GM12864 (cell line): ENCODE measurements at places on chromosomes 1 and 21.

- DNase-seq: no peak
Observed at GRCh38 chr1:26027716-26028489, 6.3 kb downstream of the EXTL1 start.

DNA sequence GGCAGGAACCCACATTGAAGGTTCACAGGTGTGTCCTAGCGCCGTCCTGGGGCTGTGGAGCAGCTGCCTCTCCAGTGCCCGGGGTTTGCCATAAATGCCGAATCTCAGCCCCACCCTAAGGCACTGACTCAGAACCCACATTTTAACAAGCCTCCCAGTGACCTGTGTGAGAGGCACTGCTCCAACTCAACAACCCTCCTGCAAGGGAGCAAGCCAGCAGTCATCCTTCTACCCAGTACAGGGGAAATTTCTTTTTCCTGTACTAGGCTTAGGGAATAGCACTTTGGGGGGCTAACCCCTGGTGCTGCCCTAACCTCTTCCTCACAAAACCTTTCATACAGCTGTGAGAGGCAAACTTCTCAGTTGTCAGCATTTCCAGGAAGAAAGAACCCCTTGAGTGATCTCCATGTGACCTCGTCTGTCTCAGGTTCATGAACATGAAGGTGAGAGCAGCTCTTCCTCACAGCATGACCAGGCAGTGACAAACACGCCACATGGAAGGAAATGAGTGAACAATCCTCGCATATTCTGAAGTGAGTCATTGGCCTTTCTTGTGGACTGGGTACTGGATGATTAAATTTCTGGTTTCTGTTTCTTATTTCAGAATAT is 11.4 kb upstream of the BCAR3 start:
- DNase-seq: peak; percentile 66

DNA sequence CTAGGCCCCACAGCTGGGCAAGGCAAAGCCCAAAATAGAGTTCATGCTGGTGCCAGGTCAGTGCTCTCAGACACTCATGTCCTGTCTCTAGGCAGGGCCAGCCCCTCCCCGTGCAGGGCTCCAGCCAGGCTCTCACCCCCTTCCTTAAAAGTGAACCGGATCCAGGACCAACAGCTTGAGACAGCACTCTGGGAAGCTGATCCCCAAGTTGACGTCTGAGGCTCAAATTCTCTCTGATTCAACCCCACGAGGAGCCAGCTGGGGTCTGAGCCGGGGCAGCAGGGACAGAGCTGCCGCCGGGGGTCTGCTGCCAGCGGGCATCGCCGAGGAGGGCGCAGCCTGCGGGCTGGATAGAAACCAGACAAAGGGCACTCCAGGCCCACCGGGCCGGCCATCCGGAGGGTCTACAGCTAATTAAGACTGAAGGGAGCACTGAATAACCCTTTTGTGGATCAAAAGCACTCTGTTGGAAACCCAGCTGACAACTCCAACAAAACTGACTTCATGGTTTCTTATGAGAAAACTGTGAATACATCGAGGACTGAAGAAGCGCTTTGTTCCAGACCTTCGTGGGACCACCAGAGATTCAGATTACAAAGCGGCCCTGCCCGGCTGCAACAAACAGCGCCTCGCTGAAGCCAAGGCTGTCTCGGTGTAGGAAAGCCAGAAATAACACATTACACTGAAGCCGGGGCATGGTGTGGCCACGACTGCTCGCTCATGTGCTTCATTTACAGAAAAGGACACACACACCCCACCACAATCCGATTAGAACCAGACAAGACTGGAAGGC is 95.8 kb downstream of the PSMG1 start:
- no peak for DNase-seq

GRCh38 chr1:2275796-2276536 is 47.8 kb downstream of the SKI start:
- DNase-seq: no peak

- no peak for DNase-seq
Observed at GRCh38 chr1:41400225-41400624, 39.0 kb downstream of the FOXO6 start.

DNA sequence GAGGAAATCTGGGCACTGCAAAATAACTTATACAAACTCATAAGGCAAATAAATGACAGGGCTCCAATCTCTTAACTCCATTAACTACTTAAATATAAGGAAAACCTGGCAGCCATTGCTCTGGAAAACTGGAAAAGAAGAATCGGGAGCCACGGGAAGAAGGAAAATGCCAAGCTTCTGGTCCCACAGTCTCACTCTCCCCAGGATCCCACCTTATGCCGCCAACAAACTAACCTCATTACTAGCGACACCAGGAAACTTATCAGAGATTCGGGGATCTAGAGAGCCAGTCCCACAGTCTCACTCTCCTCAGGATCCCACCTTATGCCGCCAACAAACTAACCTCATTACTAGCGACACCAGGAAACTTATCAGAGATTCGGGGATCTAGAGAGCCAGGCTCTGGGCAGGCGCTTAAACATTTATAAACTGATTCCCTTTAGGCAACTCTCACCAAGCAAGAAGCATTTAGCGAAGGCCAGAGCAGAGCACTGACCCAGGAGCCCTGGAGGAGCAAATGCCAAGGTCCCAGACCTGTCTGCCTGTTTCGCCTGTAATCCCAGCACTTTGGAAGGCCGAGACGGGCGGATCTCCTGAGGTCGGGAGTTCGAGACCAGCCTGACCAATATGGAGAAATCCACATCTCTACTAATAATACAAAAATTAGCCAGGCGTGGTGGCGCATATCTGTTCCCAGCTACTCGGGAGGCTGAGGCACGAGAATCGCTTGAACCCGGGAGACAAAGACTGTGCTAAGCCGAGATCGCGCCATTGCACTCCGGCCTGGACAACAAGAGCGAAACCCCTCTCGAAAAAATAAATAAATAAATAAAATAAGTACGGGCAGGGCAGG is 720 bp downstream of the PSMB2 start:
- no peak for DNase-seq

- no peak for DNase-seq
Observed at GRCh38 chr1:218272366-218272765, 12.7 kb upstream of the RRP15 start.

DNA sequence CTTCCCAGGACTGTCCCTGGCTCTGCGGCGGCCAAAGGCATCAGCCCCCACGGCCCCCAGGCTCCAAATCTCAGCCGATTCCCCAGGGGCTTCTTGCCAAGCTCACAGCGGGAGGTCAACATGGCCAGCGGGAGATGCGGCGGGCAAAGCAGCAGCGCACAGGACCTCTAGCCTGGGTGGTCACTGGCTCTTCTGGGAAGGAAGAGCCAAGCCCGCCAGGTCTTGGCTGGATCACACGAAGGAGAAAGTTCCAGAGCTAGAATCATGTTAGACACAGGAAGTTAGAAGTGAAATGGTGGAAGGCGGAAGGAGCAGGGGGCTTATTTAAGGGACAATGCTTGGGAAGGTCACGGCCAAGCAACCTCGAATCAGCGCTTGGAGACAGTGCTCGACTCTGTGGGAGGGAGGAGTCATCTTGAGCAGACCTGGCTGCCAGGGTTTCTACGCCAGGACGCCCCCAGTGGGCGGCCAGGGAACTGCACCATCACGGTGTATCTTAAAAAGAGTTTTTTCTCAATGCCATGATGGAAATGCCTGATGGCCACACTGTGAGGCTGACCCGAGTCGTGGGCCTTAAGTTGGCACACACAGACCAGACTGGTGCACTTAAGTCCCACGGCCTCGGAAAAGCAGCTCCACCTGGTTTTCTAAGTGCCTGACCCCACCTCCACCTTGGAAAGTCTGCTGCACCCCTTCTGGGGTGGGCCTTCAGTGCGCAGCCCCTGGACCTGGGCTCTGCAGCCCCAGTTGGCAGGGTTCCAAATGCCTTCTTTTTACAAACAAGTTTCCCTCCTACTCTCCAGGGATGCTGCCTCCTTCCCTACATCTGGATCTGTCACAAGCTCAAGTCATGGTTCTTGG is 29.3 kb downstream of the SLC66A1 start:
- peak; percentile 42 for DNase-seq

DNA sequence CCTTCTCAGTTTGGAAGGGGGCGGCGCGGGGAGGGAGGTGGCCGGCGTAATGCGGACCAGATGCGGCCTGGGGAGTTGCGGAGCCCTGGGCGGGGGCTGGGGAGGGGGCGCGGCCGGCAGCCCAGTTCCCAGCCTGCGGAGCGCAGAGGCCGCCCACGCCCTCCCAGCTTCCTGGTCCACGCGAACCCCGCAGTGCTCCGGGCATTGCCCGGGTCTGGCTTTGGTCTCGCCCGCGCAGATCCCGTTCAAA is 695 bp downstream of the DMBX1 start:
- DNase-seq: no peak

DNA sequence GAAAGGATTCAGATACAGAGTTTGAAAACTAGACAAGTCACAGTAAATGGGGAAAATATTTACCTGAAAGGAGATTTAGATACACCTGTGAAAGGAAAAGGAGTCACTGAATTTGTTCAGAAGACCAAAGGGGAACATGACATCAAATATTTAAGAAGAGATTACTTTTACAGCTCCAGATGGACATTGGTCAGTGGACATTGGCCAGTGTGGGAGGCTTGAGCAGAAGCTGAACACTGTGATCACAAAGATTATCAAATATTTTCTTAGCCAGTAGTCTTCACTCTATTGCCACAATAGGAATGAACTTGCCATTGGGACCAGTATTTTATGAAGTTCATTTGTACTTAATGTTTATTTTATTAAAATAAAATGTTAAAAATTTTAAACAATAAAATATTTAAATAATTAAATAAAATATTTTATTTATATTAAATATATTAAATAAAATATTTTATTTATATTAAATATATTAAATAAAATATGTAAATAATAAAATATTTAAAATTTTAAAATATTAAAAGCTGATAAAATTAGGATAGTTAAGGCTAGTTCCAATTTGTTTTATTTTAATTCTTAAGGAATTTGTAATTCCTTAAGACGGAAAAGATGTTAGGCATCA is 94.3 kb downstream of the CCDC30 start:
- no peak for DNase-seq

GRCh38 chr1:56185493-56185892 is 393.9 kb downstream of the PLPP3 start:
- no peak for DNase-seq

- DNase-seq: no peak
Observed at GRCh38 chr1:168320800-168321450, 40.2 kb downstream of the TBX19 start.

DNA sequence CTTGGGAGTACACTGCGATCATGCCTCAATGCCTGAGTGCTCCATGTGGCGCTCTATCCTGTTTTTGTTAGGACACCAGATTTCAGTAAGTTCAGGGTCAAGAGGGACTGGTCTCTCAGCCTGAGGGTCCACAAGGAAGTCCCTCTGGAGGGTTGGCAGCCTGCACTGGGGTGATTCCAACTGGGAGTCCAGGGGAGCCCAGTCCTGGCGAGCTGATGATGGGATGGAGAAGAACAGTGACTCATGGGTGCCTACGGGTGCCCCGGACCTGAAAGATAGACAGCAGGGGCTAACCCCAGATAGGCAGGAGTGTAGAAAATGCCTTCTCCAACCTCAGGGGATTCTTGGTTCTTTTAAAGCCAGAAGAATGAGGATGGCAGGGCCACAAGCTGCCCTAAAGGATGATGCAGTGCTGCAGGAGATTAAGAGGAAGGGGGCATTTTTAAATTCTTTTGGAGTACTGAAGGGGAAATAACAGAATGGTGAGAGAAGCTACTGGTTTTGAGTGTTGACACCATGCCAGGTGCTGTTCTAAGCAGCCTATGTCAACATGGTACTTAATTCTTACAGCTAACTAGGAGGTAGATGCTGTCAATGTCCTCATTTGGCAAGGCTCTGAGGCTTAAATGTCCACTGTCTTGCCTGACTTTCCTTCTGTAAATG is 68.4 kb upstream of the TLR5 start:
- DNase-seq: no peak

- DNase-seq: no peak
Observed at GRCh38 chr21:36545776-36546511, 66.0 kb upstream of the CLDN14 start.

GRCh38 chr1:216815260-216816131 is 92.3 kb upstream of the ESRRG start:
- DNase-seq: no peak

- no peak for DNase-seq
Observed at GRCh38 chr1:218728898-218729565, 383.9 kb downstream of the TGFB2 start.
